ENCODE measurements at places on chromosomes 13 and 19.
A peak's percentile ranks its signal among the peaks of the same experiment; 100 is the strongest.

DNA sequence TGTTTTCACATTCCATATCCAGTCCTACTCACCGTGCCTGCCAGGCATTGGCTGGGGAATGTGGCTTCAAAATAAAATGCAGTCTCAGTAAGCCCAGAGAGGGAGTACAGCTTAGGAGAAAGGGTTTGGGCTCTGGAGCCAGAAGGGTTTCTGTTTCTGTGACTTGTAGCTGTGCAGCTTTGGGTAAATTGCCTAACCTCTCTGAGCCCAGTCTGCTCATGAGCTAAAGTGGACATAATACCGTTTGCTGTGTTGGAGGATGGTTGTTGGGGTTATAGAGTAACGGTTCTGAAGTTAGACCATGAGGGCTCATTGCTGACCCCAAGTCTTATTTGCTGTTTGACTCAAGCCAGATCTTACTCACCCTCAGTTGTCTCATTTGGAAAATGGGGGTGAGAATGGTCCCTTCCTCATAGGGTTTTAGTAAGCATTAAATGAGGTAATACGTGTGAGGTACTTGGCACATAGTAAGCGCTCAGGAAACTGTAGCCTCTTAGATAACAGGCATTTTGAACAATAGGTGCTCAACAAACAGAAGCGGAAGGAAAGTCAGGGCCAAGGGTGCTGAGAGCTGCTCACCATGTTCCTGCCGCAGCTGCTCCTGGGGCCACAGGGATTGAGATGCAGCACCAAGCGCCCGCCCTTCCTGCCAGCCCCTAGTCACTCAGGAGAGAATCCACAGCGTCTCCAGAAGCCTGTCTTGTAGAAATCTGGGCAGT lies 45.5 kb downstream of the C13orf42 start:
- DNase-seq, result peak; percentile 27

DNA sequence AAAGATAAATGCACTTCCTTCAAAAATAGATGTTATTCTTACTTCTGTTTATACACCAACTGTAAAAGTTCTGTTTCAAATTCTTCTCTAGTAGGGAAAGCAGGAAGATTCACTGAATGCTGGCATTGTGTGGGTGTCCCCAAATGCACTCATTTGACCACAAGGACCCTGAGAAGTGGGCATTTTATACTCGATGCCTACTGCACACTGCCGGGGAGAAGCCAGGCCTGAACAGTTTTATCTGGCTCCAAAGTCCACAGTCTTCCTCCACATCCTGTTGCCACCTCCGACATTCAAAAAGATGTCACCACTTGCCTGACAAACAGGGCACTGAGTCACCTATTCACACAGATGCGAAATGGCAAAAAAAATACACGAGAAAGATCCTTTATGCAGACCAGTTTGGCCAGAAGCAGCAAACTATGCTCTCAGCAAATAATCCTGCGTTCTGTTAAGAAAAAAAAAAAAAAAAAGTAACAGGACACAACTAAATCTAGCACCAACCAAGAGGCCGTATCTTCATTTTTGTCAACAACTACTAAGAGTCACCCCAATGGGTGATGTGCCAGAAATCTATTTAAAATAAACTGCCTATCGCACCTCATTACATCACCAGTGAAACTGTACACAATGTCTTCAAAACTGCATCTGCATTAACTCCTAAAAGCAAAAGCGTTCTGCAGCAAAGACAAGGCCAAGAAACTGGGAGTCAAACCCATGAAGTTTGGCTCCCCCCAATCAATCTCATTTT lies 6.2 kb downstream of the ZC3H4 start:
- peak; percentile 57 for DNase-seq

GRCh38 chr13:35769812-35770211 lies 293.3 kb upstream of the MAB21L1 start:
- DNase-seq, result no peak

DNA sequence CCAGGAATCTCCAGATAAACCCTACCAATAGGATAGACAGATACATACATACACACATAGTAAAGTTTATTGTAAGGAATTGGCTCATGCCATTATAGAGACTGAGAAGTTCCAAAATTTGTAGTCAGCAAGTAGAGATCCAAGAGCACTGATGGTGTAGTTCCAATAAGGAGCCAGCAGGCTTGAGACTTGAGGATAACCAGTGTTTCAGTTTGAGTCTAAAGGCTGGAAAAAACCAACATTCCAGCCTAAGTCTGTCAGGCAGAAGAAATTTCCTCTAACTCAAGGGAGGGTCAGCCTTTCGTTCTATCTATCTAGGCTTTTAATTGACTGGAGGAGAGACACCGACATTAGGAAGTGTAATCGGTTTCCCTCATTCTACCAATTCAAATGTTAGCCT lies 110.2 kb upstream of the TSHZ3 start:
- no peak for DNase-seq

GRCh38 chr13:44249431-44249836 lies 124.2 kb upstream of the SERP2 start:
- DNase-seq, result peak; percentile 60

GRCh38 chr13:106569233-106570095 lies 1.5 kb upstream of the ARGLU1 start:
- DNase-seq, result no peak

- no peak for DNase-seq
These were observed 329.8 kb upstream of the GPC6 start for GRCh38 chr13:92896842-92897241.

- peak; percentile 34 for DNase-seq
These were observed 8.2 kb downstream of the REX1BD start for GRCh38 chr19:18596752-18597157.

GRCh38 chr13:46536341-46536740 lies 16.6 kb upstream of the LRCH1 start:
- no peak for DNase-seq

All from endothelial cell of umbilical vein (primary cell).